ENCODE measurements at places on chromosomes 12 and 14. TPM values are rescaled to one million over a fixed set of nuclear protein-coding genes. Genes with fewer than 3 reads are reported as not detected.

GRCh38 chr14:64806862-64807495 is 72.7 kb downstream of the SPTB start:
- DNase-seq: no peak

GRCh38 chr14:49991491-49991890 is 98.6 kb downstream of the ARF6 start:
- DNase-seq: no peak

DNA sequence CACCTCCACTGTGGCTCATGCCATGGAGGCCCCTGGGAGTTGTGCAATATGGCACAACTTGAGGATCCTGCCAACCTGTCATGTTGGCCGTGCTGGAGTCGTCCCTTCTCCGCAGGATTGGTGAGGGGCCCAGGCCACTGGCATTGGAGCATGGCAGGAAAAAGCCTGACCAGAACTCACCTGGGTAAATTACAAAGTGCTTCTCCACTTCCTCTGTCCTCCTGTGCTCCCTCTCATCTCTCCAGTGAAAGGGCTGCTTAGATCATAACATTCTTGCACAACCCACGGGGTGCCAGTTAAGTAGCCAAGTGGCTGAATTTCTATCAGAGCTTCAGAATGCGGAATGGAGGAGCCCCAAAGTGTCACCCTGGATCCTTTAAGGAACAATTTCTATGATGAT is 381.0 kb downstream of the DPF3 start:
- no peak for DNase-seq

- DNase-seq: no peak
These were observed 238.9 kb upstream of the LMO3 start for GRCh38 chr12:16844875-16845274.

GRCh38 chr12:75765170-75766059 is 254.0 kb upstream of the KRR1 start:
- no peak for DNase-seq

- DNase-seq: no peak
These were observed 13.6 kb downstream of the VEZT start for GRCh38 chr12:95231190-95231589.

- no peak for DNase-seq
These were observed 4.1 kb downstream of the CLMN start for GRCh38 chr14:95315579-95315978.

DNA sequence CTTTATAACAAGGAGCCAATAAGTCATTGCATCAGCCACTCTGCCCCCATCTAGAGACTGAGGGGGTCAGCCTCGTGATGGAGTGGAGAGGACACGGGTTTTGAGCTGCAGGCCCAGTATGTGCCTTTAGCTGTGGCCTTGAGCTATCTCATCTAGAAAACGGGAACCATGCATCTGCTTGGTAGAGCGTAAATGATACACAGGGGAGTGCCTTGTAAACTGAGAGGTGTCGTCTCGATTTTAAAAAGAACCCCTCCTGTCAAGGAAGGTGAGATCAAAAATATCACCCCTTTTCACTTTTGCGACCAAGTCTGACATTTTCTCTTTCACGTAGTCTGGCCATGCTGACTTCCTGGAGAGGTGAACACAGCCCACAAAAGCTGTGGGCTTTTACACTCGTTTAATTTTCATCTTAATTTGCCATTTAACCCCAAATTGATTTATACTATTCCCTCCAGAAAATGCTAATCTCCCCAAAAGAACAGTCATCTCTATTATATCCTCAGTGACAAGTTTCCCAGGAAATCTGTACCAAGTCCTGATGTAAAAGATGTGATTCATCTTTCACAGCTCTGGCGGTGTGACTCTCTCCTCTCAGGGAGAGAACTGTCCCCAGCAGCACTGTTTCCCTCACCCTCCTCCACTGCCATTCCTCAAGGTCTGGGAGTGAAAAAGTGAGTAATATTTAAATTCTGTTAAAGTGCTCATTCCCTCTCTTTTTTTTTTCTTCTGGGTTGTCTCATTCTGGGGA is 30.6 kb downstream of the VCPKMT start:
- no peak for DNase-seq

OTOGL gene
- total RNA-seq: 0.38 TPM

TROAP gene
- 0.97 TPM for total RNA-seq

ARMH4 gene
- 5.5 TPM for total RNA-seq

WSB2 gene
- 97.3 TPM for total RNA-seq

All from Right ventricle myocardium inferior (tissue), 1 donor.